NCI-H460 (cell line): ENCODE measurements at places on chromosomes 2 and 18.
A peak's percentile ranks its signal among the peaks of the same experiment; 100 is the strongest.

- DNase-seq = no peak
These were observed 12.6 kb downstream of the GLI2 start for GRCh38 chr2:120748310-120748709.

GRCh38 chr18:1011349-1011748 is 106.7 kb downstream of the ADCYAP1 start:
- no peak for DNase-seq

- no peak for DNase-seq
These were observed 33.3 kb downstream of the POLR1A start for GRCh38 chr2:86072271-86072858.

- DNase-seq = no peak
These were observed 442.8 kb upstream of the CHST9 start for GRCh38 chr18:27627927-27628326.

- no peak for DNase-seq
These were observed 16.4 kb downstream of the KCNIP3 start for GRCh38 chr2:95313296-95314131.

DNA sequence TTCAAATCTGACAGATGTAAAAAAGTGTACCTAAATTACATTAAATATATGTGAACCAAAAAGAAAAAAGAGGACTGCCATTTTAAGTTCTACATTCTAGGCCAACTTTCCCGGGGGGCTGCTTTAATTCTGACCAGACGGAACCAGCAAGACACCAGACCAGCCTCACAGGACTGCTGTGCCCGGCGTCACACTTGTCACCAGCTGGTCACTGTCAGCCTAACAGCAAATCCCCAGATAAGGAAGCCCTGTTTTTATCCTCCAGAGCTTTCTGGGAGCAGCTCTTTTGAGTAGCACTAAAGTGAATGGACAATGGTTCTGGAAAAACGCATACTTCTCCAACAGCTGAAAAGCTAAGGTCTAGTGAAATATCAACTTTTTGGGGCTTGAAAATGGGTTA is 35.6 kb downstream of the CYB5A start:
- no peak for DNase-seq

DNA sequence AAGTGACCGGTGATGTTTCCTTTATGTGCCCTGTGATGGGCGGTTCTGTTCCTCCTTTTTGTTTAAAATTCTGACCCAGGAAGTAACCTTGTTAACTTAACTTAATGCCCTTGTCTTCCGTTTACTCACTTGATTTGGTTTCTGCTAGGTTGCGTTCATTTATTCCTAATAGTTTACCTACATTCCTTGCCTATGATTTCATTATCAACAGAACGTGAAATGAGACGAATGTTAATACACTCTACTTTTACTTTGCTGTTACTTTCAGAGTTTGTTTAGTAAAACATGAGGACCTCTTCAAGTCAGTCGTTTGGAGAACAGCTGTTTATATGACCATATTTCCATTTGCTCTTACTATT is 638 bp downstream of the CEP192 start:
- no peak for DNase-seq

DNA sequence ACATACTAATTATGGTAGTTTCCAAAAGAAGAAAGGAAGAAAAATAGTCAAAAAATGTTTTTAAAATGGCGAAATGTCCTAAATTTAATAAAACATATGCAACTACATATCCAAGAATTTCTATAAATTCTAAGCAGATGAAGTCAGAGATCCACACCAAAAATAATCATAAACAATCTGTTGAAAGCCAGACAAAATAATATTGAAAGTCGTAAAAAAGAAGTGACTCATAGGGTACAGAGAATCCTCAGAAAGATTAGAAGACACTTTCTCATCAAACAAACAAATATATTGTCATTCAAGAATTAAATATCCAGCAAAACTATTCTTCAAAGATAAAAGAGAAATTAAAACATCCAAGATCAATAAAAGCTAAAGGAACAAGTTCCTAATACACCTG is 281.4 kb upstream of the ZNF804A start:
- no peak for DNase-seq

GRCh38 chr2:96946625-96947024 is 39.8 kb downstream of the FAM178B start:
- DNase-seq = no peak

- no peak for DNase-seq
These were observed 92.6 kb upstream of the MGAT4A start for GRCh38 chr2:98823196-98824170.

- no peak for DNase-seq
These were observed 277.1 kb downstream of the ALPK2 start for GRCh38 chr18:58351776-58352175.

DNA sequence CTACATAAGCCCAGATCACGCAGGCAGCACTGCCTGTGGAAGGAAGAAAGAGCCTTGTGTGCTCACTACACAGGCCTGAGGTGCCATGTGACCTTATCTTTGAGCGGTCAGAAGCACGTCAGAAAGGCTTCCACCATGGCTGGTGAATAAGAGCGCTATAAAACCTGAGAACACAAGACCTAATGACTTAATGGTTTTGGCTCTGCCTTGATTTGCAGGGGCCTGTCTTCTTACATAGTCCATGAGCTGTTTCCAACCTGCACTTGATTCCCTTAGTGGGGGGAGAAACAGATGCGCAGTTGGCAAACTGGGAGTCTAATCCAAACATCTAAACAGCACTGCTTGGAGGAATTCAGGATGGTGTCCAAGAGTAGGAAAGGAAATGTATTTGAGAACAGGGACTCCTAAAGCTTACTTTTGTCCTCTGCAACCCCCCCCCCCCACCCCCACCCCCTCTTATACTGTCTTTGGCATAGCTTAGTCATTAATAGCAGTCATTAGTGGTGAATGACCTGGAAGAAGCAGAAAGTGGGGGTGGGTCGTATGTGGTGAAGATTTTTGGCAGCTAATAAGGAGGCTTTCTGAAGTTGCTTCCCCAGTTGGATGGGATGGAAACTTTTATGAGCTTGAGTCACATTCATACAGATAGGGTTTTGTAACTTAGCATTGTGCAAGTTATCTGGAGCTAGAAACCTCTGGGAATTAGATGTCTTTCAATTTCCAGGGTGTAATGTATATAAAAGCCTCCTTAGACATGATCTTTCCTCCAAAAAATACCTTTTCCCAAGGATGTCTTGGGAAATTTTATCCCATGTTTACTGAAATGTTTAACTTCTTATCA is 454.1 kb downstream of the MEIS1 start:
- DNase-seq = no peak

DNA sequence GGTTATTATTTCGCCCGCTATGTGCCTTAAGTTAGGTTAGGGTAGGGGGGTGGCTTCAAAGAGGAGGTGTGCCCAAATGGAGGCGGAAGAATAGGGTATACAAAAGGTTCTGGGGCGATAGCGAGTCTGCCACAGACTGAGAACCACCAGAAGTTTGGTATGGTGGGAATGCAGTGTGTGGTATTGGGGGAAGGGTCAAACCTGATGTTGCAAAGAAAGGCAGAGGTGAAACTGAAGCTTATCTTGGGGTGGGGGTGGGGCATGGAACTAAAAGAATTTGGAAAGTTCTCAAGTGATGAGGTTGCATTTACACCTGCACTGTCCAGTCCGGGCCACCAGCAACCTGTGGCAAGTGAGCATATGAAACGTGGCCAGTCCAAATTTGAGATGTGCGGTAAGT is 11.8 kb upstream of the CCBE1 start:
- no peak for DNase-seq

GRCh38 chr2:74957886-74958273 is 563 bp upstream of the POLE4 start:
- DNase-seq = no peak

GRCh38 chr18:11888726-11889125 is 19.4 kb downstream of the MPPE1 start:
- no peak for DNase-seq

DNA sequence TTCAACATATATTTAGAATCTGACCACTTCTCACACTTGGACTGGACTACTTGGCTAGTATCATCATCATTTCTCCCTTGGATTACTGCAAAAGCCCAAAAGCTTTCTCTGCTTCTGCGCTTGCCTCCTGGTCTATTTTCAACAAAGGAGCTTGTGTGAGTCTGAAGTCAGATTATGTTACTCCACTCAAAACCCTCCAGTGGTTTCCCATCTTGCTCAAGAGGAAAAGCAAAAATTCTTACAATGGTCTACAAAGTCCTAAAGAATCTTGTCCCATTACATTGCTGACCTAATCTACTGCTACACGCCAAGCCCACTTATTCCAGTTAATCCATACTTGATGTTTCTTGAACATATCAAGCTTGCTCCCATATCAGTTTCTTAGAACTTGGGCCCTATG is 9.6 kb downstream of the PREPL start:
- no peak for DNase-seq

DNA sequence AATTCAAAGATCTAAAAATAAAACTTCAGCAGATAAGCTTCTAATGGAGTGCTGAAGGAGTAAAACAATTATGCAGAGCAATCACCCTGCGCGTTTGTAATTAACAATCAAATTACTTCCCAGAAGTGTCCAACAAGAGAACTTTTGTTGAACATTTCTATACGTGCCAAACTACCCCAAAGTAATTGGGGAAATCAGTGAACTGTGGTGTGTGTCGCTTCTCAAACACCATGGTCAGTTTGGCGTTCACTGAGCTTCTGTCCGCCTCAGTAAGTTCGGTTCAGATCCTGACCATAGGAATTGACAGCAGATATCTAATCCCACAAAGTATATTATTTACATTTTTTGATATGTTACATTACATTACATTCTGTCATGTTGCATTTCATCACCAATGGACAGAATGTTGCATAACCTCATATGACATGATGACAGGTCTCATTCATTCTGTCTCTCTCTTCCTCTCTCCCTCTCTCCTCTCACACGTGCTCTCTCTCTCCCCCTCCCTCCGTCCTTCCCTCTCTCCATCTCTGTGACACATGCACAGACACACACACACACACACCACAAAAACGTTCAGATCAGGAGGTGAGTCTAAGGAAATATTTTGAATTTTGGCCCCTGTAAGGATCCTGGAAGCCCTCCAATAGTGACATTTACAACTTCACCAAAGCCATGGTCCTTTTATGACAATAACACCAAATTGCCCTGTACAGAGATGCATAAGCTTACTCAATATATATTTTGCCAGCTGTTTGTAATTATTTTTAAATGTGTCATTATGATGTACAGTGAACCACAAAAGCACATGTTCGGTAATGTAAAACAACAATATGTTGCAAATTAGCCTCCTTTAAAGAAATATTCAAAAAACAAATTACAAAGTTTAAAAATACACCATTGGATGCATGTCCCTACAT is 269.2 kb downstream of the FIGN start:
- DNase-seq = no peak

DNA sequence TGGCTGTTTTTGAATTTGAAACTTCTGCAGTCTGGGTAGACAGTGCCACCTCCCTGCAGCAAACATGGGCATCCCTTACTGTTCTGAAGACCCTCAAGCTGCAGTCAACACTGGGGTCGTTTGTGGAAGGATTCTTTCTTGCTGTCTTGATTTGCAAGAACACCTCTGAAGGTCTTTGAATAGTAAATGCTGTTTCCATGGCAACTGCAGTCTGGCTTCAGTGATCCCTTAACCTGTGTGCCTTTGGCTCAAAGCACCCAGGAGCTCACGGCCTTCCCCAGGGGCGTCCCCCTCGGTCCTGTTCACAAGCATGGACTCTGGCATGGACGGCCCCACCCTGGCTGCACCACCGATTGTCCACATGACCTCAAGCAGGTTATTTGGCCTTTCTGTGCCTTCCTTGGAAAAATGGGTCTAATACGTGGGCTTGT is 38.3 kb downstream of the LRRFIP1 start:
- DNase-seq = no peak

DNA sequence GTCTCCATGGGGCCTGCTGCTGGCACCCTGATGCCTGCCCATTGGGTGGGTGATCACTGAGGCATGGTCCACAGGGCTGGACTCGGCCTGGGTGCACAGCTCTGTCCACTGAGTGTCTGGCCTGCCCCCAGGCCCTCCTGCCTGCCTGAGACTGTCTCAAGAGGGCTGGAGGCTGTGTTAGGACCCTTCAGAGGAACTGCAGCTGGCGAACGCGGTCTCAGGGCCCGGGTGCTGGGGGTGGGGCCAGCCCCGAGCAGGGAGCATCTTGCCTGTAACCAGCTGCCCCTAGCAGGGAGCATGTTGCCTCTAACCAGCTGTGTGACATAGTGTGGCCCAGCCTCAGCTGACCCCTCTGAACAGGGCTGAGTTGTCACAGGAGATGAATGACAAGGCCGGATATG is 50.0 kb downstream of the TWIST2 start:
- no peak for DNase-seq

DNA sequence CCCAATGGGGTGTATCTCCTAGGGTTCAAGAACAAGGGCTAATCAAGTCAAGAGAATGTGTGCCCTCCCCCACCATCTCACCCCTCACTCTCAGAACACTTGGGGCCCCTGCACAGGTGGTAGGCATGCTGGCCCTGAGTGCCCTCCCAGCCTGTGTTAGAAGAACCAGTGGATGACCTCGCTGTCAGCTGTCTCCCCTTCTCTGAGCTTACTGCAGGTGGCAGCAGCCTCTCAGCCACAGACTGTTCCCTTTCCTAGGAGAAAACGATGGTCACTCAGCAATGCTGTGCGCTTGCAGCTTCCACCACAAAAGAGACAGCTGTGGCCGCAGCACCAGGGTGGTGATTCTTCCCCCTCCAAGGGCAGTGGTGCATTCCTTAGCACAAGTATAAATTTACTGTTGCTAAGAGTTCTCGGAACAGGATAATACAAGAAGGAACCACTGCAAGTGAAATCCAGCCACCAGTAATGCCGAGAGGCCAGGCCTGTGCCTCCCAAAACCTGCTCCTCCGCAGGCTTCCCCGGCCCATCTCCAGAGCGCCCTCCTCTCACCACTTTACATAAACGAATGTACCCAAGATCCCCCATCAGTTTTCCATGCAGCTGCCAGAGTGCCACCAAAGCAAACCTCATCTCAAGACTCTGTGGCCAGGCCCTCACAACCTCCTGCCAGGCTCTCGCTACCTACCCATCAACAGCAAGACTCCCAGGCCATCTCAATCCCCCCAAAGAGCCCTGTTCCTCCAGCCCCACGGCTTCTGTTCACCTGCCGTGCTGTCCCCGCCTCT is 935 bp upstream of the RAMP1 start:
- peak; percentile 70 for DNase-seq

DNA sequence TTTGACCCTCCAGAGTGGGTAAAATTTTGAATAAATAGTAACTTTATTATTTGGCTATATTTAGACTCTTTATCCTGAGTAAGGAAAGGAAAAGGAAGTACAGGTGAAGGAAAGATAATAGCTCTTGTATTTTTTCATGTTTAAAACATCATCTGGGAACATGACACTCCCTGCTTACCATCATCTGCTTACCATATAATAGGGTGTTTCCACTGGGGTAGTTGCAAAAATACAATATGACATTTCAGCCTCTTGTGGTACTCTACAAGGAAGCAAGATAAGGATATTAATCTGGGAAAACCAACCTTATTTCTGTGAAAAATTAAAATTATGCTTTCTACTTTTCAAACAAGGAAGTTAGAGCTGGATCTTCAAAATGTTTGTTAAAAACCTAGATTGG is 9.9 kb downstream of the RELCH start:
- DNase-seq = no peak

DNA sequence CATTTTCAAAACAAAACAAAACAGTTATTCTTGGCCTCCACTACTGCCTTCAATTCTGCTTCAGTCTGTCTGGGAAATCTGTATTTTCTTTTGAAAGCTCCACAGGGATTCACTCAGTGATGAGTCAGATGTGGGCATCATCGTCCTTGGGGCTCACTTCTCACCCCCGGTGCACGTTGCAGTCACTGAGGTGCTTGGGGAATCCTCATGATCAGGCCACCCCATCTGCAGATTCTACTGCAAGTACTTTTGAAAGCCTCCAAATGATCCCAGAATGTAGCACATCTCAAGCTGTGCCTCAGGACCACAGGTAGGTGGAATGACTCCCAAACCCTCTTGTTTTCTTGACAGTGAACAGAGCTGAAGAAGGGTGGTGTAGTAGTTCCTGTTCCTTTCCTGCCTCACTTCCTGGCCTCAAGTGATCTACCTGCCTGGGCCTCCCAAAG is 34.3 kb downstream of the LPIN2 start:
- no peak for DNase-seq
